ENCODE measurements at places on chromosomes 1 and 21.

GRCh38 chr21:43034101-43034500 lies 41.5 kb downstream of the CBS start:
- DNase-seq = no peak

DNA sequence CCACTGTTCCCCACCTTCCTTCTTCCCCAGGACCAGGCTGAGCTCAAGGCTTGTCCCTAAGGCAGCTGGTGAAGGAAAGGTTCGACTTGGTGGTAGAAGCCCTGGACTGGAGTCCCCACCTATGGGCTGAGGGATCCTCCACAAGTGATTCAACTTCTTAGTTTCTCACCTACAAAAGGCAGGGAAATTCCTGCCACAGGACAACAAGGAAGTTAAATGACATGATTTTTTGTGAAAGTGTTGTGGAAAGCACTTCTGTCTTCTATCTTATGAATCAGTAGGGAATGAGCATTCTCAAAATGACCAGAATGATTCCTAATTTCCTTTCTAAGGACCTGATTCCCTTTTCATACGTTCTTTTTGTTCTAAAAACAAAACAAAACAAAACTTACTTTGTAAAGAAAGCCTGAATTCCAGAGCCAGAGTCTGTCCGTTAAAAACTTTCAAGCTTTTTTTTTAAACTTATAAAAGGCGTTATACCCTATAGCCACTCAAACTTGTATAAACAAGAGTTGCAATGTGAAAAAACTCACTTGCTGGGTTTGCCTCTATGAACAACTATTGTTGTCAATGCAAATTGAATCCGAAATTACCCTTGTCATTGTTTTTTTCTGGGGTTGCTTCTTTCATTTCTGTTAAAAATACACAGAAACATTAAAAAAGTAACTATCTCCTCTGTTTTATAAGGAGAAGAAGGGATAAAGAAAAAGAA lies 12.2 kb downstream of the KCNJ15 start:
- DNase-seq = no peak

GRCh38 chr1:231953660-231954059 lies 327.1 kb downstream of the DISC1 start:
- no peak for DNase-seq

DNA sequence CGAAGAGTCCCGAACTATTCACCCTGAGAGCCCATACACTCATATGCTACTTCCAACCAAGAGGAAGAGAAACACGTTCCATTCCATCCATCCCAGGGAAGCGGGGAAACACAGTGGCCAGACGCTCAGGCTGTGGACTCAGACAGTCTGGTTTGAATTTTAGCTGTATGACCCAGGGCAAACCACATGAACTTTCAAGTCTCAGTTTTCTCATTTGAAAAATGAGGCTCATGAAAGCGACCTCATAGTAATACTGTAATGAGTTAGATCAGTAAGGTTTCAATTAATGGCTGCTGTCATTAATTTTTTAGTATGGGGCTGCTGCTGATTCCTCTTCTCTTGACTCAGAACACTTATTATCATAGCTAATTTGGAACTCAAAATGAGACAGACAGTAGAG lies 1.5 kb downstream of the FCRL4 start:
- no peak for DNase-seq

DNA sequence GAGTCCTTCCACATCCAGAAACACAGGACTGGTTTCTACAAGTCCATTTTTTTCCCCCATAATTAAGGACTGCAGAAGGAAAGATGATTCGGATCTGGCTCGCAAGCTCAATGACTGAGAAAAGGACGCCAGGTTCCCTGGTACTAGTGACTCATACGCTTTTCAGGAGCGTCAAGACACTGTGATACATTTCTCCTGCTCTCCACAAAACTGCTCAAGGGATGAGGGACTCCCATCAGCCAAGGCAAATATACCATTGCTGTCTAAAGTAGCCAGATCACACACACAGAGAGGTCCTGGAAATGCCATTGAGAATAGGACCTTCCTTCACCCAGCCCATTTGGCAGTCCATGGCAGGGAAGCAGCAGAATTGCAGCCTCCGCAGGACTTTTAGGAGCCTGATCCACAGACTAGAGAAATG lies 253.6 kb upstream of the IRF2BP2 start:
- DNase-seq = no peak

DNA sequence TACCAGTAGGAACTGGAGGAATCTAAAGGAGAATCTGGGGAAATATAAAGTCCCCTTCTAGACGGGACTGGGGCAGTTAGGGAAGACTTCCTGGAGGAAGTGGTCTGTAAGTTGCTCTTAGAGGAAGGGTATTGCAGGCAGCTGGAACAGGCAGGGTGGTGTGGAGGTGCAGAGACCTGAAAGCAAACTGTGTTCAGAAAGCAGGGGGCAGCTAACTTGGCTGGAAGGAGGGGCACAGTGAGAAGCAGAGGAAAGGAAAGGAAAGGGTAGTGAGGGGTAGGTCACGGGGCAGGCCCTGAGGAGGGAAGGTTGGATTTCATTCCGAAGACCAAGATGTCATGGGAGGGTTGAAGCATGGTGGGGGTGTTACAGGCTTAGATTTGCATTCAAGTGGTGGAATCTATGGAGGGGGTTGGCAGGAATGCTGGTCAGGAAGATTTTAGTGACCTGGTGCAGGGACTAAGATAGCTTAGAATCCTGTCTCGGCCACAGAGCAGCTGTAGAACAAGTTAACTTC lies 240.7 kb downstream of the FOXD2 start:
- no peak for DNase-seq

DNA sequence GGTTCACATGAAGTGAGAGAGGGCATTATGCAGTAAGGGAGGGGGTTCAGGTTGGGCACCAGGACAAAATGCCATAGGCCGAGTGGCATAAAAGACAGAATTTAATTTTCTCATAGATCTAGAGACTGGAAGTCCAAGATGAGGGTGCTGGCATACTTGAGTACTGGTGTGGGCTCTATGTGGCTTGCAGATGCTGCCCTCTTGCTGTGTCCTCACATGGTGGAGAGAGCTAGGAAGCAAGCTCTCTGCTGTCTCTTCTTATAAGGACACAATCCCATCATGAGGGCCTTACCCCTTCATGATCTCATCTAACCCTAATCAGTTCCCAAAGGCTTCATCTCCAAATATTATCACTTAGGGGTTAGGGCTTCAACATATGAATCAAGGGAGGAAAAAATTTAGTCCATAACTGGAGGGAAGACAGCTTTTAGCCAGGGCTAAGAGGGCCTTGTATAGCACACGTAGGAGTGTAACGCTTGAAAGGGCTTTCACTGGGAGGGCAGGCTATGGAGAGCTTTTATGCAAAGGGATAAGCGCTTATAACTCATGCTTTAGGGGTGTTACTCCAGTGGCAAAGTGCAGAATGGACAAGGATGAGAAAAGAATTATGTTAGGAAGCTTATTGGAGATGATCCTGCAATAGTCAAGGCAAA lies 64.5 kb downstream of the PLPPR5 start:
- no peak for DNase-seq

DNA sequence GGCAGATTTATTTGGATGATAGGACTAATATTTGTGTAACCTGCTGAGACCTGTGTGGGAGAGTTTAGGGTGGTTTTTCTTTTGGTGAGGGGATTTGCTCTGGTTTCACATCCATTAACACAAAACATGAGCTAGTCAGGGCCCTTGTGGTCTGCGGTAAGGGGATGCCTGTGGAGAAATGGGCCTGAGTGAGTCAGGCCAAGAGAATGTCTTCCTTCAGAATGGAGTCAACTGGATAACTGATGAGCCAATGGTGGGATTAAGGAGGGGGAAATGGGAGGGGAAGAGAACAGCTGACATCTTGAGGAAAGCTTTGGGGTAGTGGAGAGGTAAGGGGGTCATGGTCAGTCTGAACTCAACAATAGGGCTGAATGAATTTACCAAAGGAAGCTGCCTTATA lies 13.9 kb downstream of the WNT2B start:
- DNase-seq = no peak

DNA sequence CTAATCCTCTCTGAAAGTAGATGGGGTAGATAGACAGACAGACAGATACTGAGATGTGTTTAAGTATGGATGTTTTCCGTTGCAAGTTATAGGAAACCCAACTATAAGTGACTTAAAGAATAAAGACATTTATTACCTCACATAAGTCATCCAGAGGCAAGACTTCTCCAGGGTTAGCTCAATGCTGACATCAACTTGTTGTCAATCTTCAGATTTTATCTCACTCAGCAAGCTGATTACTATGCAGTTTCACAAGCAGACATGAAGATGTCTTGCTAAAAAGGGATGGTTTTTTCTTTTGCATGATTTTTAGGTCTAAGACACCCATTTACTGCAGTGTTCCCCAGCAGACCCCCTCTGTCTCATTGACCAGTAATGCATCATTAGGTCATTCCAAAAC lies 30.7 kb upstream of the ZNF362 start:
- no peak for DNase-seq

GRCh38 chr1:160797271-160797709 lies 1.3 kb downstream of the LY9 start:
- no peak for DNase-seq

DNA sequence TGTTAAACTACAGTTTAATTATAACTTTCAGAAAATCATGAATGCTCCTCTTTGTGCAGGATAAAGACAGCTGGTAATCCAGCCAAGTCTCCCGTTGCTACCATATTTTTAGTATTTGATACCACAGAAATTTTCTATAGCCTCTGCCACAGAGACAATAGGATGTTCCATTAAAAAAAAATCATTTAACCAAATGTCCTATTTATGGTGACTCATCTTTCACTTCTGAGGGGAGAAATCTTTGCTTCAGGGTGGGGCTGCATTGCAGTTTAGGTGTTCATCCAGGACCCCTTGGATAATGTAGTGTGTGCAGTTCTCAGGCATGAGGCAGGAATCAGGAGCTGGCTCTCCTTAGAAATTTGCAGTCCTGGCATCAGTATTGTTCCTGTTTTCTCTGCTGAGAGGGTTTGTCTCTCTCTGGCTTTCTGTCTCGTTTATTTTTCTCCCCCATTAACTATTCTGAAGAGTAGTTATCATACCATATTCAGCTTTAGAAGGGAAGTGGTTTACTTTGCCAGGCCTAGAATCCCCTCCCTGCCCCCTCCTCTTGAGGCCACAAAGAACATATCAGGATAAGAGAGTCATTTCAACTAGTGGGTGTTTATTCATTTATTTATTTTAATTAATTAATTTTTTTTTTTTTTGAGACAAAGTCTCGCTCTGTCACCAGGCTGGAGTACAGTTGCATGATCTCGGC lies 3.1 kb downstream of the PRUNE1 start:
- DNase-seq = no peak
